ENCODE measurements at places on chromosomes 7 and 10. TPM values are rescaled to one million over a fixed set of nuclear protein-coding genes. Genes with fewer than 3 reads are reported as not detected.

DNA sequence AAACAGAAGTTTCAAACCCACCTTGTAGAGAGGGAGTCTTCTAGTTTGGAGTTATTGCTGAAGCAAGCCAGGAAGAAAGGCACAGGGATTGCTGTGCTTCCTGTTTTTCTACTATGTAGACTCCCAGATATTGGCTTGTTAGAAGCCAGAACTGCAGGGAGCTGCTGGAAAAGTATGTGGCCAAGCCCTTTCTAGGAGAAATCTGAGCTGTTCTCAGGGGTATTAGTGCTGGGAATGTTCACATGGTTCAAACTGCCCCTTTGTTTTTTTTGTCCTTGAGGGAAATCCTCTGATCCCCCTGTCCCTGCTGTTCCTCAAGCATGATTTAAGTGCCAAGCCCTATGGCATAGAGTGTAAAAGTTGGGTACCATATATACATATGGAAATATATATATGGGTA, 184.0 kb downstream of the CCDC7 start:
- no peak for DNase-seq

- DNase-seq, result no peak
These were observed 467.0 kb upstream of the POT1 start for GRCh38 chr7:125396466-125397151.

GRCh38 chr10:72598769-72599701, 26.8 kb downstream of the MICU1 start:
- DNase-seq, result no peak

DNA sequence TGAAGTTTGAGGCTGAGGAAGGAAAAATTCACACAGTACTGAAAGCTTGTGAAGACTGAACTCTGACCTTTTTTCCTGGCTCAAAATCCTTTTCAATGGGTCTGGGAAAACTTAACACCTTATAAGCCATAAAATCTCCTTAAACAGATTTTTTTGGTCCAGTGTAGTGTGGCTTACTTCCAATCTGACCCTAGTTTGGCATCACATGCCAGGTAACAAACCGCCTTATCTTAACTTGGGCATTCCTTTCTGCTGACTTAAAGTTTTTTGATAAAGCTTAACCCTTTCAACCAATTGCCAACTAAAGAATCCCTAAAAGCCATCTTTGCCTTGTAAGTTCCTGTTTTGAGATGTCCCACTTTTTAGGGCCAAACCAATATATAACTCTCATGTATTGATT, 13.2 kb upstream of the ITPRID1 start:
- DNase-seq, result no peak

GRCh38 chr7:36175886-36176285, 22.8 kb downstream of the EEPD1 start:
- DNase-seq, result no peak

DNA sequence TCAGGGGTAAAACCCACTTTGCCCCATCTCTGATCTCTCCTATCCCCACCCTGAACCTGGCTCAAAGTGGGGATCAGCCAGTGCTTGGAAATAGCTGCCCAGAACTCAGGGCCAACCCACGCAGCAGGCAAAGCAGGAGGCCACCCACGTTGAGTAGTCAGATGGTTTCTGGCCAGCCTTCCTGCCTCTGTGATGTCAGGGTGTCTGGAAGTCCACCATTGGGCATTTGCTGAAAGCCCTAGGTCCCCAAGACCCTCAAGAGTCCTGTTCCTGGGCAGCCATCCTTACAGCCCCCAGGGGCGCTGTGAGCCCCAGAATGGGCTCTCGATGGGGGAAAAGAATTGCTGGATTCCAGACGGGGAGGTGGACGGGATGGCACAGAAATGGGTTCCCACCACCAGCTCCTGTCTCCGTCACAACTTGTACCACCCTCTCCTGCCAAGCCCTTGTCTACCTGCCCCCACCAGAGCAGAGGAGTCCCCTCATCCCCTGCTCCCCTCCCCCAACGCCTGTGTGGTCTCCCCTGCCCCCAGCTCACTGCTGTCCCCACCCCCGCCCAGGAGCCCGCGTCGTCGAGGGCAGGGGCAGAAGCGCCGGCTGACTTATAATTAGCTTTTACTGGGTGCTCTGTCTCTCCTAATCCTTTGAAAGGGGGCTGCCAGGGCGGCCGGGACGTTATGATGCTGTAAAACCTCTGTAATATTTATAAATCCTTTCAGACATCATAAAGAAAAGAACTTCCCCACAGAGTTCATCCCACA, 3.9 kb downstream of the MYL10 start:
- DNase-seq, result no peak

DNA sequence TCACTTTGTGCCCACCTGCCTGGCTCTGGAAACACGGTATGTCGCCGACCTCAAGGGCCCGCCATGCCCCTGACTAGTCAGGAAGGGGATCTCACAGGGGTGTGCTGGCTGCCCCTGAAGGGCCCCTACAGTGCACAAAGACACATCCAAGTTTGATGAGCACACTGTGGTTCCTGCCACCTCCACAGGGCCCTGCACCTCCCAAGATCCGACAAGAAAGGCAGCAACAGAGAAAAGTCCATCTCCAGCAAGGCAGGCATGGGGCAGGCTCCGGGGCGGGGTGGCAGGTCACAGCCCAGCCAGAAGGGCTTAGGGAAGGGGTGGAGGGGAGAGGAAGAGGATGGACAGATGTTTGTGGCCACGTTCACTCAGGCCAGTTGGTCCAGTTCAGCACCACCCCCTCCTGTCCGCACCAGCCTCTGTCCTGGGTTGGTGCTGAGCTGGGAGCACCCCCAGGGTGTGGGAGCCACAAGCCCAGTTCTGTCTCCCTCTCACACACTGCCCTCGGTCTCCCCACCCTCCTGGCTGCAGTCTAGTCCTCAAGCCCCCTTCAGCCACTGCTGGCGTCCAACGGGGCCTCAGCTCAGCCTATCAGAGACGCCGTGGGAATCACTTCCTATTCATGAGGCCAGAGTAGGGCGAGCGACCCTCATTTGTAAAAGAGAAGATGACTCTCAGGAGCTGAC, 11.5 kb downstream of the DRGX start:
- no peak for DNase-seq

DNA sequence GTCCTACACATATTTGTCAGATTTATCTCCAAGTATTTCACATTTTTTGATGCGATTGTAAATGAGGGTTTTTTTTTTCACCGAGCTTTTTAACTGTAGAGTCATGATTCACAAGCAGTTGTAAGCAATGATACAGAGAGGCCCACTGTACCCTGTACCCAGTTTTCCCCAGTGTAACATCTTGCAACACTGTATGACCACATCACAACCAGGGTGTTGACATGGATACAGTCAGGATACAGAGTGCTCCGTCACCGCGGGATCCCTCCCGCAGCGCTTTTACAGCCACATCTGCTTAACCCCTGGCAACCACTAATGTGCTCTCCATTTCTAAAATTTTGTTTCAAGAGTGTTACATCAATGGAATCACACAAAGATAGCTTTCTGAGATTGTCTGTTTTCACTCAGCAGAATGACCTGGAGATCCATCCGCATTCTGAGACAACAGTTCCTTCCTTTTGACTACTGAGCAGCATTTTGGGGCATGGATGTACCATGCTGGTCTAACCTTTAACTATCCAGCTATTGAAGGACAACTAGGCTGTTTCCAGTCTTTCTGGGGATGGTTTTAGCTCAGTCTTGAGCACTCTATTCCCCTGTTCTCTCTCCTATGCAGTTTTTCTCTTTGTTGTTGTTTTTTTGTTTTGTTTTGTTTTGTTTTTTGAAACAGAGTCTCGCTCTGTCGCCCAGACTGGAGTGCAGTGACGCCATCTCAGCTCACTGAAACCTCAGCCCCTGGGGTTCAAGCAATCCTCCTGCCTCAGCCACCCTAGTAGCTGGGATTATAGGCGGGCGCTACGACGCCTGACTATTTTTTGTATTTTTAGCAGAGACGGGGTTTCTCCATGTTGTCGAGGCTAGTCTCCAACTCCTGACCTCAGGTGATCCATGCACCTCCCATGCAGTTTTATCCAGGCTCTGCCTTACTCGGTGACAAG, 25.9 kb downstream of the GPRIN2 start:
- DNase-seq, result no peak

- peak; percentile 16 for DNase-seq
These were observed 5.3 kb downstream of the CPA1 start for GRCh38 chr7:130385600-130386066.

DNA sequence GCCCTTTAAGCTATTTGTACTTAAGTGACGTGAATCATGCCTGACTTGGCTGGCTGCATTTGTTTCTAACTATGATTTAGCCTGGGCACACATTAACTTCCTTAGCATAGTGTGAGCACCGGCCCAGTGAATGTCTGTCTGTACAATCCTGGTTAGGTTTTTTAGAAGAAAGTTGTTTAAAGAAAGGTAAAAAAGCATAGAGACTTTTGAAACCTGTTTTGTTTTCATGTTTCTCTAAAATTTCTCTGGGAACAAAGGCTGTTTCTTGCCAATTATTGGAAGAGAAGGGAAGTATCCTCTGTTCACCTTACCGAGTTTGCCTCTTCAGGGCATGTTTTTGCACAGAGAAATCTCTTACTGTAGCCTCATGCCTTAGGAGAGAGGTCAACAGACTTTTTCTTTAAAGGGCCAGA, 42.9 kb upstream of the MET start:
- DNase-seq, result no peak

DNA sequence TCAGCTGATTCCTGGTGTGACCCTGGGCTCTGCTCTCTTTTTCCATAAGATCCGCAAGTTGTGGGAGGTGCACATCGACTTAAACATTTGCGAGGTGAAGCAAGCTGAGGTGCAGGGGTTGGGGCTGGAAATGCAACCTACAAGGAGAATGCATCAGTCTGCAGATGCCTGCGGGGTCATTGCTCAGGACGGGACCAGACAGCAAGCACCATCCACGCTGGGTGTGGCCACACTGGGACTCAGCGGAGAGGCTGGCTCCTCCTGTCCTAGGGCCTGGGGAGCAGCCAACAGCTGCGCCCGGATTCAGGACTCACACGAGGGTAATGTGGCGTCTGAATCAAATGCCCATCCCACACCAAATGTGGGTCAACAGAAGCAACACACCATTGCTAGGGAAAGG, 33.8 kb downstream of the STK32C start:
- no peak for DNase-seq

- DNase-seq, result no peak
These were observed 814 bp upstream of the GPAM start for GRCh38 chr10:112184379-112184778.

- no peak for DNase-seq
These were observed 54.3 kb downstream of the BMS1 start for GRCh38 chr10:42836771-42837468.

GRCh38 chr7:129271500-129272355, 46.9 kb downstream of the AHCYL2 start:
- peak; percentile 36 for DNase-seq

- DNase-seq, result no peak
These were observed 304.3 kb upstream of the PITRM1 start for GRCh38 chr10:3476640-3477448.

DNA sequence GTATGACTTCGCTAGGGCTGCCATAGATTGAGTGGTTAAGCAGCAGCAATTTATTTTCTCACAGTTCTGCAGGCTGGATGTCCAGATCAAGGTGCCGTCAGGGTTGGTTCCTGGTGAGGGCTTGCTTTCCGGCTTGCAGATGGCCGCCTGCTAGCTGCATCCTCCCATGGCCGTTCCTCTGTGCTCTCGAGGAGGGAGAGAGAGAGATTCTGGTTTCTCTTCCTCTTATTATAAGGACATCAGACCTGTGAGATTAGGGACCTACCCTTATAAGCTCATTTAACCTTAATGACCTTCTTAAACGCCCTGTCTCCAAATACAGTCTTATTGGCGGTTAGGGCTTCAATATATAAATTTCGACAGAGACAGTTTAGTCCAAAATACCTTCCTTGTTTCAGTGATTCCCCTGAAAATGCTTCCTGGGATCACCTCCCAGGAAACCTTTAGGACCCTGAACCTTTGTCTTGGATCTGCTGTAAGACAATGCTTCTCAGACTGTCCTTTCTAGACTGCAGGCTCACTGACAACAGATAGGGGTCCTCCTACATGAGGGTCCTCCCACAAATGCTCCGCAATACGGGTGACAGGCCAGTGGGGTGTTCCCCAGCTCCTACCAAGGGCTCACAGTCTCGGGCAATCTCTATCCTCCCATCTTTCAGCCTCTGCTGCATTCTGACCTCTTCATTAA, 82.5 kb upstream of the BAIAP2L1 start:
- no peak for DNase-seq

- no peak for DNase-seq
These were observed 172.2 kb upstream of the NEBL start for GRCh38 chr10:21069278-21069677.

DNA sequence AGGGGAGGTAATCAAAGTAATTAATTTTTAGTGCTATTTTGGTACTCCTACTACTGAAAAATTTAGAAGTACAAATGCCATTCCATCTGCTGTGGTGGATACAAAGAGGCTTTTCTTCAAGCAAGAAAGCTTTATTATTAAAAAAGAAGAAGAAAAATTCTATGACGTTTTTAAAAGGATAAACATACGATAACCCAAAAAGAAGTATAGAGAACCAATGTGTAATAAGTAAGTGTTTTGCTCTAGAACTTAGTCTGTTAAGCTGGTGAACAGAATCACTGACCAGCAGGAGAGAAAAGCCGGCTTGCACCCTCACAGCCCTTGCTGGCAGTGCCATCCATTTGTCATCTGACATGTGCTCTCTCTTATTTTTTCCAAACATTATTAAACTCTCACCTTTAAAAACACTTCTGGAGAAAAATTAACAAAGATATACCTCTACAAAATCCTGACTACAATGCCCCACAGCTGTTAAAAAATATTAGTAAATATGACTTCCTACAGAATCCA, 81.5 kb downstream of the SRPK2 start:
- DNase-seq, result no peak

DNA sequence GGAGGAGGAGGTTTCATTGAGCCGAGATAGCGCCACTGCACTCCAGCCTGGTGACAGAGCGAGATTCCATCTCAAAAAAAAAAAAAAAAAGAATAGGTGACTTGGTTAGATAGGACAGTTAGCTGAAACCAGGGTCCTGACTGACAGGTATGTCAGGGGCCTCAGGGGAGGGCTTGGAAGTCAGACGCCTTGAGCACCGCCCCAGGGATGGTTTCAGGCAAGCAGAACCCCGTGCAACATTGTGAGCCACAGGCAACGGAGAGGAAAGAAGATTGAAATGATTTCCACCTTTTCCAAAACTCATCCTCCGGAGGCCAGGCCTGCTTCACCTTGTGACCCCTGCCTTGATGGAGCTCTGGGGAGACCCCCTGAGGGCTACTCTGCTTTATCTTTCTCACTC, 8.6 kb downstream of the UCMA start:
- DNase-seq, result no peak

DNA sequence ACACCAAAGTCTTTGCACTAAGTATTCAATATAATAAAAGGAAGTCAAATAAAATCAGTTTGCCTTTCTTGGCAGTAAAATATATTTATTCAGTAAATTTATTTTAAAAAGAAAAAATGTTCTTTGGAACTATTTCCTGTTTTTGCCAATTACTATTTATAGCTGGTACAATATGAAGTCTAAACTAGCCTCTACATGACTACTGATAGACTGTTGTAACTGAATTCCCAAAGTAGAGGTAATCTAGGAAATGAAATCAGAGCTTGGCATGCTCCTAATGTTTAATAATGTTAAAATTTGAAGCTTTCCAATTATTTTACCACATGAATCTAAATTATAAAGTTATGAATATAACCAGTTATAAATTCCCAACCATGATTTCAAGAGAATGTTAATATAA, 385.5 kb downstream of the SEMA3D start:
- no peak for DNase-seq

The SLC16A12 gene
- 1.5 TPM for total RNA-seq

The CFAP43 gene
- total RNA-seq, result 0.33 TPM

The EBLN1 gene
- total RNA-seq, result not detected

The SLC12A9 gene
- total RNA-seq, result 17.2 TPM

The CFAP69 gene
- total RNA-seq, result 4.0 TPM

The STEAP1 gene
- total RNA-seq, result 28.5 TPM

The SFTPA1 gene
- total RNA-seq, result not detected

The ELOVL3 gene
- 0.42 TPM for total RNA-seq

The LIPN gene
- total RNA-seq, result 0.25 TPM

The KAZALD1 gene
- 1.2 TPM for total RNA-seq
